ENCODE measurements at places on chromosomes 3 and 15. TPM values are rescaled to one million over a fixed set of nuclear protein-coding genes. Genes with fewer than 3 reads are reported as not detected.

The SV2B gene
- not detected for total RNA-seq

The SLC28A2 gene
- total RNA-seq = not detected

The LYZL4 gene
- not detected for total RNA-seq

The GP5 gene
- not detected for total RNA-seq

The CCDC191 gene
- 1.1 TPM for total RNA-seq

The MUC20 gene
- total RNA-seq = not detected

The IL17RB gene
- total RNA-seq = not detected

The P2RY1 gene
- total RNA-seq = 0.30 TPM

The ATP13A4 gene
- total RNA-seq = not detected

The CACNA2D3 gene
- total RNA-seq = not detected

The SUSD5 gene
- total RNA-seq = 5.2 TPM

The SHF gene
- 0.61 TPM for total RNA-seq

The NME9 gene
- not detected for total RNA-seq

The LAMB2 gene
- total RNA-seq = 186 TPM

The TLR9 gene
- total RNA-seq = not detected

The BNIP2 gene
- 236 TPM for total RNA-seq

The SLCO2A1 gene
- total RNA-seq = 0.65 TPM

The FSIP1 gene
- 0.97 TPM for total RNA-seq

The SLC6A11 gene
- not detected for total RNA-seq

The TRIM42 gene
- total RNA-seq = not detected

The MYRIP gene
- 1.3 TPM for total RNA-seq

The C2CD4A gene
- total RNA-seq = 4.2 TPM
